Stimulated activated CD4-positive, alpha-beta T cell treated with anti-CD3 and anti-CD28 coated beads, Interleukin-12 subunit alpha, Interleukin-12 subunit beta, amount 100 ng/mL, for 24 hours (primary cell): ENCODE measurements at places on chromosomes 5 and 9.

DNA sequence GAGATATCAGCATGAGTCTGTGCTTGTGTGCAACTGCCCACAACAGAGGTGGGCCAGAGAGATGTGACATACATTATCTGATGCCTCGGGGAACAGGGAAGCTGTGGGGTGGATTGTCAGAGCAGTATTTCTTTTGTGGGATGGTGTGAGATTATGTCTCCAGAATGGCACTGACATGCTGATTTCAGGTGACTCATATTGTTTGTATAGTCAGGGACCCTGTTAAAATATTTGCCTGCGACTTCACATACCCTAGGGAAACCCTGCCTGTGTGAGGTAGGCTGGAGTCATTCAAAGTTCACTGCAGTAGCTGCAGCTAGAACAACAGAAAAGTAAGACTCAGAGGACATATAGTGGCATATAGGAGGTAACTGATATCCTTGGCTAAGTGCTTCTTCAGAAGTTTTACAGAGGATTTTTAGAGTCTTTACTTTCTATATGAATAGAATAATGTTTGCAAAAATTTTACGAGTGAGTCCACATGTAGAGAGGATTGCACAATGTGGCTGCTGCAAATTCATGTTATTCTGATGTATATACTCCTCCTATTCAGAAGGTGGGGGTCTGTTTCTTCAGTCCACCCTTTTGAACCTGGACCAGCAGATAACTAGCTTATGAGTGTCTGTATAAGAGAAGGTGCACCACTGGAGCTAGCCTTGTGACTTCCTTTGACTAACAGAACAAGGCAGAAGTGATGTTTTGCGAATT is 89.3 kb downstream of the MACIR start:
- no peak for DNase-seq

GRCh38 chr5:3317051-3317795 is 278.4 kb upstream of the IRX1 start:
- no peak for DNase-seq

DNA sequence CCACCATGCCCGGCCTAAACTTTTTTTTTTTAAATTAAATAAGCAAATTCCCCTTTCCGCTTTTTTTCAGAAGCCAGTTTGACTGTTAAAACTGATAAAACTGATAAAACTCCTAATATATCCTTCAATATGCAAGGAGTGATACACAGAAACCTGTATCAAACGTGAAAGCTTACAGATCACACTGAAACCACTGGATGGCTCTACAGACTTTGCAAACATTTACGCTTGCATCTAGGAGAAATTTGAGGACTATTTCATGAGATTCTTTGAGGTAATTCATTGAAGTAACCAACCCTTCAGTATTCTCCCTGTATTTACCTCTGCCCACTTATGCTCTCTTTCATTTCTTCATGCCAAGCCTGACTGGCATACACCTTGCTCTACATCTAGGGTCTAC is 40.6 kb upstream of the CHD1 start:
- no peak for DNase-seq

GRCh38 chr9:35862328-35862727 is 7.9 kb downstream of the OR13J1 start:
- no peak for DNase-seq

GRCh38 chr9:78821126-78821822 is 524.3 kb downstream of the PSAT1 start:
- DNase-seq, result no peak

DNA sequence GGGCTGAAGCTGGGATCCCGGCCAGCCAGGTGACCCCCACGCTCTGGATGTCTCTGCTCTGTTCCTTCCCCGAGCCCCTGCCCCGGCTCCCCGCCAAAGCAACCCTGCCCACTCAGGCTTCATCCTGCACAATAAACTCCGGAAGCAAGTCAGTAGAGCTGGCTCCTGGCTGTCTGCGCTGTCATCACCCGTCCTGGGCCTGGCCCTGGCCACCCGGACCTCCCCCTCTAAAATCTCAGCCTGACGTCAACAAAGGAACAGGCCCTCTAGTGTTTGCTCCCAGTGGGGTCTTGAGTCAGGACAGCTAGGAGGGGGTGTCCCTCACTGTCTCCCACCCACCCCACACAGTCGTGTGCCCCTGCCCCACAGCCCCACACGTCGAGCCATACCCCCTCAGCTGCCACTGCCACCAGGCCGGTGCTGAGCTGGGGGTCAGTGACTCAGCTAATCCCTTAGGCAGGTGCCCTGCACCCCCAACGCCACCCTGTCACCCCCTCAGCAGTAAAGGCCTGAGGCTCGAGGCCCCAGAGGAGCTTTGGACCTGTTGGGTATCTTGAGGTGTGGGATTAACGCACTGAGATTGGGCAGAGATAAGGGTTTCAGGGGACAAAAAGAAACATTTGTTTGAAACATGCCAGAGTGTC is 1.1 kb upstream of the LCNL1 start:
- no peak for DNase-seq

DNA sequence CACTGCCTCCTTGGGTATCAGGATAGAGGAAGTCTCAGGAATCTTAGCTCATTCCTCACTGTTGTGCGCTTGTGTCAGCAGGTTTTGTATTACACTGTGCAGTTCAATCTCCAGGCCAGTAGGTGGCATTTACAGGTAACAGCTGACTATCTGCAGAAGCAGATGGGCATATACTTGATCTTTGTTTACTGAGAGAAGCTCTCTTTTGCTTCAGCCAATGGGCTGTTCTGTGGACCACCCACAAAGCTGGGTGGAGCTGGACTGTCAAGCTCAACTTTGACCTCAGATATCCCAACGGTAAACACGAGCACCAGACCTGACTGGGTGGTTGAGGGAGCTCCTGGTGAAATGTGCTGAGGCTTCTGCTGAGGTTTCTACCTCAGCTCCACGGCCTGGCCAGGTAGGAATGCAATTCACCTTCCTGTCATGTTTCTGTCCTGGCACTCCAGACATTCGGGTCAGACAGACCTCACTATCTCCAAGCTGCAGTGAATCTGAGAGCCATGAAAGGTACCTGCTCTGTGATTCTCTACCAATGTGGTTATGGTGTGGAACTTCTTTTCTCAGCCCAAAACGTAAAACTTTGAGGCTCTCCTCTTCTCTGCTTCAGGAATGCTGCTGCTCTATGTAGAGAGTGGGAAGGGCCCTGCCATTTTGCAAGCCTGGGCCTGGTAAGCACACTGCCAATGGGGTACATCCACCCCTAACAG is 167.9 kb upstream of the ACTBL2 start:
- DNase-seq, result no peak
